NAMALWA (cell line): ENCODE measurements at places on chromosomes 2 and 18.

DNA sequence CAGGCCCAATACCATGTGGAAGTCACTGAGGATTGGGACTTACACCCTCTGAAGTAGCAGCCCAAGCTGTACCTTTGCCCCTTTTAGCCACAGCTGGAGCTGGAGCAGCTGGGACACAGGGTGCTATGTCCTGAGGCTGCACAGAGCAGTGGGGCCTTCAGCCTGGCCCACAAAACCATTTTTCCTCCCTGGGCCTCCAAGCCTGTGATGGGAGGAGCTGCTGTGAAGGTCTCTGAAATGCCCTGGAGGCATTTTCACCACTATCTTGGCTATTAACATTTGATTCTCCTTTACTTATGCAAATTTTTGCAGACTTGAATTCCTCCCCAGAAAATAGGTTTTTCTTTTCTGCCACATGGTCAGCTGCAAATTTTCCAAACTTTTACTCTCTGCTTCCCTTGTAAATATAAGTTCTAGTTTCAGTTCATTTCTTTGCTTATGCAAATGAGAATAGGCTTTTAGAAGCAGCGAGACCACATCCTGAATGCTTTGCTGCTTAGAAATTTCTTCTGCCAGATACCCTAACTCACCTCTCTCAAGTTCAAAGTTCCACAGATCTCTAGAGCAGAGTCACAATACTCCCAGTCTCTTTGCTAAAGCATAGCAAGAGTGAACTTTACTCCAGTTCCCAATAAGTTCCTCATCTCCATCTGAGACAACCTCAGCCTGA is 213.8 kb upstream of the MGAT5 start:
- peak; percentile 5 for DNase-seq

- no peak for DNase-seq
Measured at GRCh38 chr18:62324917-62325805, at the start of gene TNFRSF11A. TNFRSF11A (plus strand) TSS chr18:62325310; CDS start chr18:62325353, 43 bp downstream.

GRCh38 chr18:8814206-8814605 is 108.8 kb downstream of the MTCL1 start:
- no peak for DNase-seq

- DNase-seq = no peak
Measured at GRCh38 chr2:109530712-109531111, 83.1 kb downstream of the SEPTIN10 start.

DNA sequence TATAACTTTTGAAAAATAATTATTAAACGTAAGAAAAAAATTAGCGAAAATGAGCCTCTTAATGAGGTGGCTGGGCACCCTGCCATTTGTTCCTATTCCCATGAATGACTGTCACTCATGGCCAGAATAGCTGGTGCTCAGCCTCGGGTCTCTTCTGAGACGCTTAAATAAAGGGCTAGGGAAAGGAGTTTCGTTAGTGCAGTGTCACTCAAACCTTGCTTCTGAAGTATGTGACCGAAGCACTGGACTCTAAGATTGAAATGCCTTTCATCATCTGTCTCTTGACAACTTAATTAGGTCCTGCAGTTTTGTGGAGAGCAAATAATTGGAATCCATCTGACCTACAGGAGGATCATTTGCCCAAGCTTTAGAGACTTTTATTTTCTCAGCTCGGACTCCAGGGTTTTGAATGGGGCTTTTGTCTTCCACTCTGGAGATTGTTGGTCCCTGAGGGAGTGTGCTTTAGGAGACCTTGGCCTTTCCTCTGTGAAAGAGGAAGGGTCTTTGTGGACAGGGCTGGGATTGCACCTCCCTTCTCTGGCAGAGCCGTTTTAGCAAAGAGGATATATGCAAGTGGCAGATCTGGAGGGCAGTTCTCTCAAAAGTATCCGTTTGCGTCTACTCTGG is 42.3 kb upstream of the FHOD3 start:
- no peak for DNase-seq

- peak; percentile 56 for DNase-seq
Measured at GRCh38 chr2:97935719-97936161, 60.0 kb downstream of the TMEM131 start.

- DNase-seq = no peak
Measured at GRCh38 chr2:10264506-10265328, 38.0 kb upstream of the HPCAL1 start.

DNA sequence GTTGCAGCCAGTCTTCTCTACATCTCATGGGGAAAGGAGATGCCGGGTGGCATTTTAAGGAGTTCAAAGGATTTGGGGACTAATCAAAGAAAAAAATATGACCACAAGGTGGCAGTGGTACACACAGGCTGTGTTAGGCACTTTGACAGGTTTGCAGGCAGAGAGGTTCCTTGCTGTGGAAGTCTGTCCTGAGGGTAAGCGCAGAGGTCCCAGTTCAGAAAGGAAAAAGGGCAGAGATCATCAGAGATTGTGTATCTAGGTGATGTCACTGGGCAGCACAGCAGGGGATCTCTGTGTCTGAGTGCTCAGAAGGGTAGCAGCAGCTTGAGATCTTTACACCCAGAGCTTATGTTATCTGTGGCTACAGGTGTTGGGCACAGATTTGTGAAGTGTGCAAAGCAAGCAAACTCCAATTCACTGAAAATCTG is 231.4 kb downstream of the LRRTM1 start:
- peak; percentile 69 for DNase-seq

GRCh38 chr2:226607379-226607778 is 192.2 kb downstream of the IRS1 start:
- no peak for DNase-seq

DNA sequence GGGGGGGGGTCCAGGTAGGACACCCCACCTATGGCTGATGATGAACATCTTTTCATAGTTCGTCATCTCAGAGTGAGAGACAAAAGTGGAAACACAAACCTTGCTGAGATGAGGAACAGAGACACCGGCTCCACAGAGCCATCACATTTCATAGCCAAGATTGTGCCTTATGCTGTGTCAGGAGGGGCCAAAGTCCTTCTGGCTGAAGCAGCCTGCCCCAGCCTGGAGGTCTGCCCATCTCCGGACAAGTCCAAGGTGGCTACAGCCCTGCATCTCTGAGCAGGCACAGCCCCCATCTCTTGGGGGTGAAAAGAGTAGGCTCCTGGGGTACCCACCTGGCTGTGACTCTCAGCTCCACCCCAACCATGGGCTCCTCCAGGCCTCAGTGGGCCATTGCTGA is 70.3 kb downstream of the ZBTB7C start:
- no peak for DNase-seq

DNA sequence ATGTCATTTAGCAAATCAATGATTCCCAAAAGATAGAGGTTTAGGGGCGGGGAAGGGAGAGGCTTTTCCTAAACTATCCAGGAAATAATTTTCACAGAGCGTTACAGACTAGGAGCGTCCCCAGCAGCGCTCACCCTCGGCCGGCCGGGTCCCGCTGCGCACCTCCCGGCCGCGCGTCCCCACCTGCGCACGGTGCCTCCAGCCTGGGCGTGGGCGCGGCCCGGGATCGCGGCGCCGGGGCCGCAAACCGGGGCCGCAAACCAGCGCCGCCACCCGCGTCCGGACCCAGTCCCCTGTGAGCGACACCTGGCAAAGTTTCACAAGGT is 684 bp upstream of the ZCCHC2 start:
- DNase-seq = no peak

- DNase-seq = no peak
Measured at GRCh38 chr18:49618742-49619681, 57.2 kb downstream of the LIPG start.

DNA sequence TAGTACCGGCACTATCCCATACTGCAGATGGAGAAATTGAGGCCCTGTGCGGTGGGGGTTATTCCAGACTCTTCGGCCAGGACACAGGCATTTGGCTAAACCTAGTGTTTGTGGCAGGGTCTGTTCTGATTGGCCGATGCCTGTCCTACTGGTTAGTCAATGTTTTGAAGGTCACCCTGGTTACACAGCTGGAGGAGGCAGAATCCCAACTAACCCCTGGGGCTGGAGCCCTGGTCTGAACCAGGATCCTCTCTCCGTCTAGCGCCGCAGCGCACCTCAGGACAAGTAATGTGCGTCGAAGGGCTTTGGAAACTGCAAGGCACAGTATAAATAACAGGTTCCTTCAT is 19.4 kb downstream of the TEX44 start:
- no peak for DNase-seq

GRCh38 chr2:57097855-57098254 is 914.1 kb downstream of the CCDC85A start:
- DNase-seq = no peak

GRCh38 chr2:209773377-209773776 is 1.7 kb downstream of the UNC80 start:
- no peak for DNase-seq

DNA sequence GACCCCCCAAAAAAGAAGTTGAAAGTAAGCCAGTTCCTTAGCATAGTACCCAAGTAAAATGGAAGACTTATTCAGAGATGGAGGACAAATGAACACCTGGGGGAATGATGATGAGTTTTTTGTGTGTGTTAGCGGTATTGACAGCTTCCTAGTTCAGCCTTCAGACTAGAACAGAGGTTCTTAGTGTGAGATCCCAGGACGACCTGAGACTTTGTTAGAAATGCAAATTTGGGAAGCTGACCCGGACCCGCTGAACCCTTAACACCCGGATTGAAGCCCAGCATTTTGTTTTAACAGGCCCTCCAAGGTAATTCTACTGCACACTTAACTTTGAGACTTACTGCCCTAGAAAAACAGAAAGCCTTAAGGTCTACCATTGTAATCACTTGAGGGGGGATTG is 20.3 kb downstream of the SPOPL start:
- no peak for DNase-seq

GRCh38 chr2:74017223-74017622 is 32.5 kb downstream of the TET3 start:
- DNase-seq = no peak

- DNase-seq = no peak
Measured at GRCh38 chr18:57585421-57585820, 1.1 kb downstream of the FECH start.

DNA sequence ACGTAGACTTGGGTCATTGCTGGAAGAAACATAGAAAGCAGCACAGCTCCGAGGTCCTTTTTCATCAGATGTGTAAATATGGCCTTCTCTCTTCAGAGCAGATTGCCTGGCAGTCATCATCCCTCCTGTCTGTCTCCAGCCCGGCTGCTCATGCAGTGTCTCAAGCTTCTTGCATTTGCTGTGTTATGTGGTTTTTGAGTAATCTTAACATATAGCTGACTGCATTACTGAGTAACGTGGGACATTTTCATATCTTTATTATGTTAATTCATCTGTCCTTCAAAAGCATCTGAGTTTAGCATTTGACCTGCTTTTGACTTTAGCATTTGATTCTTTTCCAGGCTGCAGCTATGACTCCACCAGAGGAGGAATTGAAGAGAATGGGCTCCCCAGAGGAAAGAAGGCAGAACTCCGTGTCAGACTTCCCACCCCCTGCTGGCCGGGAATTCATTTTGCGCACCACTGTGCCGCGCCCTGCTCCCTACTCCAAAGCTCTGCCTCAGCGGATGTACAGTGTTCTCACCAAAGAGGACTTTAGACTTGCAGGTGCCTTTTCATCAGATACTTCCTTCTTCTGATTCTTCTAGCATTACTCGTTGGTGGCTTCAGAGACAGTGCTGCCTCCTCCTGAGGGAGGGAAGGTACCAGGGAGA is 116.2 kb downstream of the RAB3GAP1 start:
- no peak for DNase-seq

- no peak for DNase-seq
Measured at GRCh38 chr2:222572751-222573174, 83.1 kb downstream of the FARSB start.

DNA sequence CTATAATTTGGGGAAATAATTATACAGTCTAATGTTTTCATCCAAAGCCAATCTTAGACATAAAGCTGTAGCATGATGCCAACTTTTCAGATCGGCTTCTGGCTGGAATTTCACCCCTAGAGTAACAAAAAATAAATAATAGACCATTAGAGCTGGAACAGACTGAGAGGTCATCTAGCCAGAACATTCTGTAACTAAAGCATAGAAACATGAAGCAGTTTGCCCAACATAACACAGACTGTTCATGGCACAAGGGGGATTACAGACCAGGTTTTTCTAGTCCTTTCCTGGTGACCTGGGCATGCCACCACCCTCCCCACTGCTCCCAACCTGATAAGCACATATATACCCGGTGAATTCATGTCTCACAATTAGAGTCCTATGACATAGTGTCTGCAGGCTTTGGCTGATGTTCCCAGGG is 116.4 kb upstream of the PPP1CB start:
- no peak for DNase-seq

DNA sequence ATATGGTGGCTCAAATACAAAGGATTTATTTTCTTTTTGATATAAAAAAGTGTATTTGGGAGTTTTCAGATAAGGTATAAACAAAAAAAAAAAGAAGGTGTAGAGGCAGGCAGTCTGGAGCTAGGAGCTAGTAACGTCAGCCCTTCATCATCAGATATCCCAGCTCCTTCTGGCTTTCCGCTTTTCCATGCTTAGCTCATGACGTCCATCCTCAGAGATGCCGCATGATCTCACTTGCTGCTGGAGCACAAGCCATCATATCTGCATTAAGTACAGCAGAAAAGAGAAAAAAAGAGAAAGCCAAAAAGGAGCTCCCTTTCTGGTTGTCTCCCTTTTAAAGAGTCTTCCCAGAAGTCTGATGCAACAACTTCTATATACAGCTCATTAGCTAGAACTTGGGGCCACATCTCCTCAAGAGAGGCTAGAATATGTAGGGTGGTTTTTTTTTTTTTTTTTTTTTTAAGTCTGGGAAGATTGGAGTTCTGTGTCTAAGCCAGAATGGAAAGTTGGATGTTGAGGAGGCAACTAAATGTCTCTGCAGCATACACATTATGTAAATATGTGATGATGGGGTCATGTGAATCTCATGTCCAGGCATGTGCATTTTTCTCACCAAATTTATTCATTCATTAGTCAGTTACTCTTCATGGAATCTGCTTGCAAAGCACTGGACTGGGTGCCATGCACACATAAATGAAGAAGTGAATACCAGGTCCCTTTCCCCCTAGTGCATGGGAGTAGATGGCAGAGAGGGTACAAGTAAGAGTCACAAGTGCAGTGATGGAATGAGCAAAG is 52.3 kb downstream of the DDX1 start:
- no peak for DNase-seq

- peak; percentile 43 for DNase-seq
Measured at GRCh38 chr2:157442636-157443035, 1.3 kb downstream of the CYTIP start.

DNA sequence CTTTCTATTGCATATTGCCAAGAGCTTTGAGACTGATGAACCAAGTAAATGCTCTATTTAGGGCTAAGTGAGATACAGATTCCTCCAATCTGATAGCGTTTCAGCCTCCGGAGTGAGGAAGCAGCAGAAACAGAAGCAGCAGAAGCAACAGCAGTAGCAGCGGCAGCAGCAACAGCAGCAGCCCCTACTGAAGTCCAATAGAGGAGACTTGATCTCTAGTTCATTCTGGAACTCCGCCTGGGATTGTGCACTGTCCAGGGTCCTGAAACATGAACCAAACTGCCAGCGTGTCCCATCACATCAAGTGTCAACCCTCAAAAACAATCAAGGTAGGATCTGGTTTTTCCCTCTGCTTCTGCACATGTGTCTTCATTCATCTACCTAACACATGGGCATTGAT is at the start of gene DPP10:
DPP10 (plus strand) TSS at position 132 of the 400 bp plus-strand sequence.
- DNase-seq = peak; percentile 5
